ENCODE measurements at places on chromosomes 11 and 22.

GRCh38 chr11:70498976-70499801 is 100.9 kb downstream of the CTTN start:
- DNase-seq: no peak

- peak; percentile 38 for DNase-seq
Observed at GRCh38 chr22:46073683-46074504, 76.4 kb upstream of the PPARA start.

DNA sequence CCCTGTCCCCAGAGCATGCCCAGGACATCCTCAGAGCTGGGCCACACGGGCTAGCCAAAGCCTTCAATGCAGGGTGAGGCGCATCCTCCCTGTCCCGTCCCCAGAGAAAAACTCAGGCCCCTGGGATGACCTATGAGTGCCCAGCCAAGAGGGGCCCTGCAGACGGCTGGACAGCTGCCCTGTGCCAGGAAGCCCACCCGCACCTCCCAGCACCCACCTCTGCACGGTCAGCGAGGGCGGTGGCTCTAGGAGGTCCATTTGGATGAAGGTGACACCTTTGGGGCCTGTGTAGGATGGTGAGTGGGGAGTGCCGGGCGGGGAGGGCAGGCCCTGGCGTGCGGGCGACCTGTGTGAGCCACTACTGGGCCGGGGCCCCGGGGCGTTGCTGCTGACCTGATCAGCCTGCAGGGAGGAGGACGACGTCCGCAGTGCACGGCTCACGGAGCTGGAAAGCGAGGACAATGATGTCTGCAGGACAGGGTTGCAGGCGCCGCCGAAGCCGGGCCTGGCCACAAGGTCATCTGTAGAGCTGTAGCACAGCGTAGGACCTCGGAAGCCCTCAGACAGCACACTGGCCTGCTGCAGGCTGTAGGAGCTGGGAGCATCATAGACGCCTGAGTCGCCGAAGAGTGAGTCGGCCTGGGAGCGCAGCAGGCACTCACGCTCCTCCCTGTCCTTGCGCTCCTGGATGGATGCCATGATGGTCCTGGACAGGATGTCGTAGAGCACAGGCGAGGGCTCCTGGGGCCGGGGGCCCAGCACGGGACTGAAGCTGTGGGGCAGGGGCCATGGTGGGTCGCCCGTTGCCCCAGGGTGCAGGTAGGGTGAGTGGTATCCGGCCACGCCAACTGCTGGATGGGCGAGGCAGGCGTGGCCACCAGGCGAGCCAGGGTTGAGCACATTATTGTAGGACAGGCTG is 180.5 kb downstream of the IGLL1 start:
- no peak for DNase-seq

DNA sequence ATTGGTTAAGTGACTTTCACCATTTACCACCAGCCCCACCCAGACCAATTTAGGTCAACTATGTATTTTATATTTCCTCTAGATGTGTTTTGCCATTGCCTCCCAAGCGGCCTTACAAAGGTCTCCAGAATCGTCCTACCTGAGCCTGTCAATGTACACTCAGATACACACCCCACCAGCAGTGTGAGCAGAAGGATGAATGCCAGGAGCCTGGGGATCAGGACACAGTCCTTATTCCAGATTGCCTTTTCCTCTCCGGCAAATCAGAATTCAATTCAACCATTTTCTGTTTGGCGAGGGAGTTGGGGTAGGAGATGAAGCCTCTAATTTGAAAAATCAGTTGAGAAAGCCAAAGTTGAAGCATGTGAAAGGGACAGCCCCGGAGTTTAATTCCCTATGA is 35.4 kb upstream of the CRTAM start:
- DNase-seq: no peak

DNA sequence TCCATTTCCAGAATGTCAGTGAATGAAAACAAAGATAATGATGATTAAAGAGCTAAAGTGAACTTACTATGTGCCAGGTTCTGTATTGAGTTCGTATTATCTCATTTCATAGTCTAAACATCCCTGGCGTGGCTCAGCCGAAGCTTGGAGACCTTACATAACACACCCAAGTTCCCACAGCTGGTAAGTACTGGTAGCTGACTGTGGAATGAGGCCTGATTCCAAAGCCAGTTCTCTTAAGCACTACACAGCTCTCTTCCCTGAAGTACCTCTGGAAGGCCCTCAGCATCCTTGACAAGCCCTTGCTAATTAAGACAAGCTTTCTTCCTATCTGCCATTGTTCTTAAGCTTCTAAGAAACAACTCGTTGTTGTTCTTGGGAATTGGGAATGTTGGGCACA is 28.6 kb upstream of the NCAM1 start:
- peak; percentile 44 for DNase-seq

DNA sequence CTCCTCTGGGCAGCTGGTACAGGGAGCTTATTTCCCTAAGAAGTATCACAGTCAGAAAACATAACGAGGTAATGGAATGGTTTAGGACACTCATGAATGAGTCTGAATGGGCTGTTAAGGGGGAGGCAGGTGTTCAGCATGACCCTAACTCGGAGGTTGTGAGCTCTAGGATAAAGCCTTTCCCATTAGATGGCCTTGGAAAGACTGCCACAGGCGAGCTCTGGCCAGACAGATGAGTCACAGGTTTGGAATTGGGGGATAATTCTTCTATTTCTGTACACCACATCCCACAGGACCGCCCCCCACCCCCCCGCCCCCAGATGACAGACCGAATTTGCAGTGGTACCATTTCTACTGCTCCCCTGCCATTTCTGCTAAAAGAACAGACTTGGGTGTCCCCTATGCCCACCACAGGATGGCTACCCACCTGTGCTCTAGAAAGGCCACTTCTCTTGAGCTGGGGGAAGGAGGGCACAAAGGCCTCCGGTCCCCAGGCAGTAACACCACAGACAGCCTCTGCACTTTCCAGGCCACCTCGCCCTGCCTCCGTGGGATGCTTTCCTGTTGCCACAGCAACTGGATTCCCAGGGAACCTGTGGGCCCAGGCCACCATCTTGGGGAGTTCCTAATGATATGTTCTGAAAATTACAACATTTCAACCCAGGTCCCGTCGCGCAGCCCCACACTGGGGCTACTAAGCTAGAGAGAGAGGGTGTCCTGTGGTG is 76.7 kb downstream of the TRIM29 start:
- DNase-seq: no peak

DNA sequence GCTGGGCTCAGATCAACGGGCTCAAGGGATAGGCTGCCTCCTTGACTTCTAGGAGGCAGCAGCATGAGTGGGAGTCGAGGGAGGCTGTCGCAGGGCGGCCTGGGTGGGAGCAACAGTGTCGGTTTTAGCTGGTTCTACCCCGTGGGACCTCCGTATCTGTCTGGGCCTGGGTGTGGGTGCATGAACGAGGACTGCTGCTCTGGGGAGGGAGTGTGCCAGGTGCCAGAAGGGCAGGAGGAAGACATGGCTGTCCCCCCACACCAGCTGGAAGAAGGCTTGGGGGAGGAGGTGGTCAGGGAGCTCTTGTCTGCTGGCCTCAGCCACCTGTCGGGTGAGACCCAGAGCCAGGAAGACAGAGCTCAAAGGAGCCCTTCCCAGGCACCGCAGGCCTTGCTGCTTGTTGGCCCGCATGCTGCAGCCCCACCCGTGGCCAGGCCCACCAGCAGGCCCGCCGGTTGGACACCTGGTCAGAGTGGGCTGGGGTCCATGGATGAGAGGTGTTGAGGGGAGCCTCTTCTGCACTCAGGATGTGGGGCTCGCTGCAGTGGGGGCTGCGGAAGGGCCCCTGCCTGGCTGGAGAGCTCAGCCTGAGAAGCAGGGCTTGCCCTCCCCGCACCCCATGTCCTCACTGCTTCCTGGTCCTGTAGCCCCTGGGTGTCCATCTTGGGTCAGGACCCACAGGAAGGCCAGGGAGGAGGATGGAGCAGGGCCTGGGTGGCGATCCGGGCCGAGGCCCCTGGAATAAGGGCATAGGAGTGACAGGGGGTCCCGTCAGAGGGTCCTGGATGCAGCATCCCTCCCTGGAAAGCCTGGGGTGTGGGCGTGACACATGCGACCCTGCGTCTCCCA is 3.4 kb downstream of the CEND1 start:
- DNase-seq: peak; percentile 50

DNA sequence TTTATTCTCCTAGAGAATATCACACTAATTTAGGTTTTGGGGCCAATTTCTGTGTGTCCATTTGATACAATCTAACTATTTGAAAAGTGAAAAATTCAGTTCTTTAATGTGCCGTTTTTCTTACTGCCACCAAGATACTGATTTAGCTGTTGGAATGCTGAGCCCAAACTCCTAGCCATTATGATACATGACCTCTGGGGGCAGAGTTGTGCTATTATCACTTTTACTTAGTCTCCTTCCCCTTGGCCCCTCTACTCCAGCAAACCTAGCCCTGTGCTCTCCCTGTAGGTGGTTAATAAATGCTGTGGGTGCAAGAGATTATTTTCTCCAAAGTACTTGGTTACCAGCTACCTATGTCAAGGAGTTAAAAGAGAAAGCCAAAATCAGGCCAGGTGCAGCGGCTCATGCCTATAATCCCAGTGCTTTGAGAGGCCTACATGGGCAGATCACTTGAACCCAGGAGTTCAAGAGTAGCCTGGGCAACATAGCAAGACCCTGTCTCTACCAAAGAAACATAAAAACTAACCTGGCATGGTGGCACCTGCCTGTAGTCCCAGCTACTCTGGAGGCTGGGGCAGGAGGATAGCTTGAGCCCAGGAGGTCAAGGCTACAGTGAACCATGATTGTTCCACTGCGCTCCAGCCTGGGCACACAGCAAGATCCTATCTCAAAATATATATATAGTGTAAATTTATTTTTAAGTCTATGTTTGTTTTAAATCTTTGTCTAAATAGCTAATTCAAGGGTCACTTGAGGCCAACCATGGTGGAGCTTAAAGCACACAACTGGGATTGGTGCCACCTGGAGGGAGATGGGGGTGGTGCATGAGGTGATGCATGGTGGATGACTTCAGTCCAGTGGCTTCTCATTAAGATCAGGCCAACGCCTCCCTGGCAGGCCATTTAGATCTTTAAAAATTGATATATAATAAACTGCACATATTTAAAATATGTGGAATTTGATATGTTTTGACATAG is 193.2 kb upstream of the PLET1 start:
- peak; percentile 5 for DNase-seq

DNA sequence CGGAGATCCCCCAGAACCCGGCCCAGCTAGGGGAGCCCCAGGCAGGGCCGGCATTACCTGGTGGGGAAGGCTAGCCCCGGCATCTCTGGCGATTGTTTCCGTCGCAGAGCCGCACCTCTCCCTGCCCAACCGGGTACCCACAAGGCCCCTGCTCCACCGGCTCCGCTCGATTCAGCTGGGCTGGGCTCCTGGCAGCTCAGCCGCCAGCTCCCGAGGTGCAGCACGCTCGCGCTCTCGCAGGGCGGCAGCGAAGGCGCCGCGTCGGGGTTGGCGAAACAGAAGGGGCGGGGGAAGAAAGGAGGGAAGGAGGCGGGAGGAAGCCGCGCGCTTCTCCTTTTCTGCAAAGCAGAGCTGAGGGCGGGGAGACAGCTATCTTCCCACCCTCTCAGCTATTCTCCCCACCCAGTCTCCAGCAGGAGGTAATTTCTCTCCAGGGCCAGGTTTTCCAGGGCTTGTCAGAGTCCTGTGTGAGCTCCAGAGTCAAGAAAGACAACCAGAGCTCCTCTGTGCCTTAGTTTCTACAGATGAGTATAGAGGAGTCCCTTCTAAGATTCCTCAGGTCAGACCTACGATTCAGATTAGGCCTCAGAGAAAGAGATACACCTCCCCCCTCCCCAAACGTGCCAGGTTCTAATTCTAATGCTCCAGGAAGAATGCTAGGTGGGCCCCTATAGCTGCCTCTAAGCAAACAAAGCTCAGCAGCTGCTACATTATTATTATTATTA is 62.0 kb downstream of the PAK1 start:
- DNase-seq: peak; percentile 74

GRCh38 chr22:25746012-25746373 is 4.0 kb downstream of the MYO18B start:
- no peak for DNase-seq

DNA sequence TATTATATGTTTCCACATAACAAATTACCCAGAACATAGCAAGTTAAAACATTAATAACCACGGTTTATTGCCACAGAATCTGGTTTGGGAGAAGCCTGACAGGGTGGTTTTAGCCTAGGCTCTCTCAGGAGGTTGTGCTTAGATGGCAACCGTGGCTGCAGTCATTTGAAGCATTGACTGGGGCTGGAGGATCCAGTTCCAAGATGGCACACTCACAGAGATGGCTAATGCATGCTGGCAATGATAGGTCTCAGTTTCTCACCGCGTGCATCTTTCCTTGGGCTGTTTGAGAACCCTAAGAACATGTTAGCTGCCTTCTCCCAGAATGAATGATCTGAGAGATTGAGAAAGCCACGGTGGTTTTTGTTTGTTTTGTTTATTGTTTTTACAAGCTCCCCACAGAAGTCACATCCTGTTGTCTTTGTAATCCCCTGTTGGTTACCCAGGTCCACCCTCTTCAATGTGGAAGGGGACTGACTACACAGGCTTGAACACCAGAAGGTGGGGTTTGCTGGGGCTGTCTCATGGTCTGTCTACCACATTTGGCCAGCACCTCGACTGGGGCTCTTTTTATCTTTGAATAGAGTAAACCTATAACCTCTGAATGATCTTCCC is 36.6 kb upstream of the GRAMD1B start:
- no peak for DNase-seq

DNA sequence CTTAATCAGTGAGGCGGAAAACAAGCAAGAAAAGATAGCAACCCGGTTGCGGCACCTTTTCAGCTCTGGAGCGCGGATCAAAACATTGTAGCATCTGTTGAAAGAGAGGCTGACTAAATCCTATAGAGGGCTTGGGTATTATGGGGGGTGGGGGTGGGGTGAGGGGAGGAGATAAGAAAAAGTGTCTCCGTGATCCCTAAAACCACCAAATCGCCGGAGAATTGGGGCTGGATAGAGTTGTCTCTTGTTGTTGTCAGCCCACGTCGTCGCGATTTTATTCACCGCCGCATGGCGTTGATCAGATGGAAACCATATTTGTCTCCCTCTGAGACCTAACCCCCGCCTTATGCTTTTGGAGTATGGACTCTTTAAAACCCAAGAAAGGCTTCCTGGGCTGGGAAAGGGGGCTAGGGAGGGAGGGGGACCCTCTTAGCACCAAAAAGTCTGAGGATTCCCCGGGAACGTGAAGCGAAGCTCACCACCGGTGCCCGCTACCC is 13.0 kb downstream of the PAX6 start:
- no peak for DNase-seq

DNA sequence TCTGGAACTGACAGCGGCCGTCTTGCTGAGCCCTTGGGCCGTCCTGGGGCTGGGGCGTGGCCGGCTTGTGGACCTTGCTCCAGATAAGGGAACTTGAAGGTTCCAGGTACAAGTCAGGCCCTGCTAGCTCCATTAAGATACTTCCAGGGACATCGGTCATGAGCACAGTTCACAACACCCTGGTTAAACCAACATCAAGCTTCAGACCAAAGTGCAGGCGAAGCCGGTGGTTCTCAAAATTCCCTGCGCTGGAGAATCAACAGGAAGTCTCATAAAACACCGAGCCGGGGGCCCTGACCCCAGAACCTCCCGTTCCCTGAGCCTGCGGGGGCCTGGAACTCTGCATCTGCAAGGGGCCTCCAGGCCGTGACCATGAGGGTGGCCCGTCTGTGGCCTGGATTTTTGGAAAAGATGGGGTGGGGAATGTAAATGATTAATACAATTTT is 1043.8 kb downstream of the BRD1 start:
- DNase-seq: no peak

- peak; percentile 25 for DNase-seq
Observed at GRCh38 chr11:59556917-59557348, 45.6 kb downstream of the OR4D9 start.
